HFFc6 (cell line): ENCODE measurements at places on chromosomes 2 and 18. TPM values are rescaled to one million over a fixed set of nuclear protein-coding genes. Genes with fewer than 3 reads are reported as not detected.

RRM2 gene
- 81.0 to 160 TPM (median 160 TPM) in 3 replicates for total RNA-seq

DNA sequence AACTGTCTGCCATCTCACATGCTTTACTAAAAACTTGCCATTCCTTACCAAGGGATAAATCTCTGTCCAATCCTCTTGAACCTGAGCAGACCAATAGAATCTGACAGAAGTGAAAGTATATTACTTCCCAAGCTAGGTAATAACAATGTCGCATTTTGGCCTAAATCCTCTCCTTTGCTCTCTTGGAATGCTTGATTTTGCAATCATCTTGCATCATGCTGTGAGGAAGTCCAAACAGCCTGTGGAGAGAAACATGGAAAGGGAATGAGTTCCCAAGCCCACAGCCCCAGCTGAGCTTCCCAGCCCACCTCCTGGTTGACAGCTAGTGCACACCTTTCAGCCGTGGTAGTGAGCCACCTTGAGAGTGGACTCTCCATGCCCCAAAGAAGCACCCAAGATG is 540.6 kb downstream of the STK39 start:
- no peaks in the 10 kb centered on the region for H3K4me1 ChIP-seq
- DNase-seq: no peak
- H3K27ac ChIP-seq: no peak overlapping the region
- no peaks in the 10 kb centered on the region for H3K27me3 ChIP-seq
- H3K4me3 ChIP-seq: no peak overlapping the region

RGPD4 gene
- 0.05 and 0.09 TPM in 2 replicates for total RNA-seq

- H3K4me1 ChIP-seq: no peaks in the 10 kb centered on the region
- no peaks in the 10 kb centered on the region for H3K27me3 ChIP-seq
- no peak overlapping the region for H3K4me3 ChIP-seq
- no peak for DNase-seq
- no peaks in the 10 kb centered on the region for H3K36me3 ChIP-seq
These were observed 18.4 kb downstream of the TDRD15 start for GRCh38 chr2:21142149-21142548.

- DNase-seq: no peak
- H3K36me3 ChIP-seq: peaks cover 38% of the 10 kb centered on the region
- peaks cover 100% of the 10 kb centered on the region for H3K4me1 ChIP-seq
These were observed 34.0 kb downstream of the DOCK10 start for GRCh38 chr2:225008179-225008856.

GRCh38 chr2:134347756-134348155 is 93.9 kb downstream of the MGAT5 start:
- peaks cover 17% of the 10 kb centered on the region for H3K4me1 ChIP-seq
- peaks cover 4% of the 10 kb centered on the region for H3K27me3 ChIP-seq
- no peak for DNase-seq
- H3K36me3 ChIP-seq: peaks cover 57% of the 10 kb centered on the region
- H3K4me3 ChIP-seq: peak overlapping the region; percentile 40; the same call in 1 of the 2 replicates

RAB31 gene
- total RNA-seq: 27.6 to 44.4 TPM (median 27.7 TPM) in 3 replicates

DNA sequence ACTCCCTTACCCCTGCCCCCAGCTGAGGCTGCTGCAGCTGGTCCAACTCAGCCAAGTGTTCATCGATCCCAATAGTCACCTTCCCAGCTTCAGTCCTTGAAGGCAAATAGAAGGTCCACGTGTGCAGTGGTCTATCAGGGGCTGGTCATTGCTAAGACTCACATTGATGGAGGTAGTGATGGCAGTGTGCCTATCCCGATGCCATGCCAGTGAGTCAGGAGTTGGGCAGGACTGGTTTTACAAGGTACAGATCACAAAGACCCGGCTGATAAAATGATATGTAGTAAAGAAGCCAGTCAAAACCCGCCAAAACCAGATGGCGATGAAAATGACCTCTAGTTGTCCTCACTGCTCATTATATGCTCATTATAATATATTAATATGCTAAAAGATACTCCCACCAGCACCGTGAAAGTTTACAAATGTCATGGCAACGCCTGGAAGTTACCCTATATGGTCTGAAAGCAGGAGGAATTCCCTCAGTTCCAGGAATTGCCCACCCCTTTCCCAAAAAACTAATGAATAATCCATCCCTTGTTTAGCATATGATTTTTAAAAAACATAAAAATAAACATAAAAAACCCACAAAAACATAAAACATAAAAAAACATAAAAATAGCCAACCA is 2.9 kb upstream of the C2orf80 start:
- H3K27ac ChIP-seq: no peak overlapping the region
- peaks cover 3% of the 10 kb centered on the region for H3K27me3 ChIP-seq
- peaks cover 26% of the 10 kb centered on the region; the same call in 1 of the 2 replicates for H3K4me1 ChIP-seq
- no peak for DNase-seq
- peak overlapping the region; percentile 63; the same call in 1 of the 2 replicates for H3K4me3 ChIP-seq
